Activated T-helper 1 cell treated with anti-CD3 and anti-CD28 coated beads, Interleukin-2, amount 50 U/mL, for 16 hours (primary cell): ENCODE measurements at places on chromosomes 2 and 18.

DNA sequence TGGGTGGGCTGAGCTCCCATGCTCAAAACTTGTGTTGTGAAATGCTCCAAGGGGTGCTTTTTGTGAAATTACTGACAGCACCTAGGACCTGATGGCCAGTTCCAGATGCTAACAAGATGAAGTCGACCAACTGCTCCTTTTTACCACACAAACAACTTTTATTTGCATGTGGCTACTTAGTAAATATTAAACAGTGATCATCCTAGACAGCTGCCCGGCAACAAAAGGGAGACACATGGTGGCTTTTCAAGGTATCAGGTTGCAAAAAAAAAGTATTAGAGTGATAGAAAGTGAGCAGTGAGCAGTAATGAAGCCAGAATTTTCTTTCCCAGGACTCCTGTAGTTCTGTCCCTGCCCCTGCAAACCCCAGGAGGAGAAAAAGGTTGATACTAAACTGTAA is 118.5 kb downstream of the RPIA start:
- no peak for DNase-seq

DNA sequence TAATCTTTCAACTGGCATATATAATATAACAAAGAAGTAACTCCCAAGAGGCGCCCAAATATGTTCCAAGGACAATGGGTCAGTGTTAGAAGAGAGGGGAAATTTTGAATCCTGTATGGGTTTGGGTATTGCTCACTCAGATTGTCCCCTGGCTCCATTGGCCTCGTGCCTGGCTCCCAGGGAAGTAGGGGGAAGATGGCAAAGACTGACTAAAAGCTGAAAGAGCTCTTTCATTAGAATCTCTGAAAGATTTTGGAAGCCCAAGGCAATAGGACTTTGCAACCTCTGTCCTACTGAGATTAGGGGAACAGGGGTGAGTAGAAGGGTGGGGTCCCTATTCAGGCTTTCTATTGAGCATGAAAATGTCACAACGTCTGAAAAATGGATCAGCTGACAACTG is 1272.8 kb upstream of the ZEB2 start:
- no peak for DNase-seq

- DNase-seq = no peak
Measured at GRCh38 chr2:107412209-107412904, 414.3 kb upstream of the RGPD4 start.

DNA sequence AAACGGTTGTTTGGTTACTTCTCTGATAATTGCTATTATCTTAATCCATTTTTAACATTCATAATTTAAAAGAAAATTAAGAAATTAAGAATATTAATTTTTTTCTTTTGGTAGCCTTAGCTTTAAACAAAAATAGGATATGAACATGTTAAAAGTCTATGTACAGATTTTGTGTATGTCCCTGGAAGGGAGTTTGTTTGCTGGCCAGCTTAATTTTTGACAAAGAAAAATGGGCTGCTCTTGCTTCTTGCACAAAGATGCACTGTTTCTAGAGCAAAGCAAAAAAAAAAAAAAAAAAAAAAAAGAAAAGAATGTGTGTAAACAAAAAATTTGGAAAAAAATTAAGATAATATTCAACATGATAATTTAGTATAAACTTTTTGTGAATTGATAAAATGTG is 1.3 kb downstream of the RFTN2 start:
- no peak for DNase-seq

- DNase-seq = no peak
Measured at GRCh38 chr2:41935825-41936224, 112.0 kb upstream of the PKDCC start.

GRCh38 chr2:226726546-226726945 is 73.1 kb downstream of the IRS1 start:
- no peak for DNase-seq

DNA sequence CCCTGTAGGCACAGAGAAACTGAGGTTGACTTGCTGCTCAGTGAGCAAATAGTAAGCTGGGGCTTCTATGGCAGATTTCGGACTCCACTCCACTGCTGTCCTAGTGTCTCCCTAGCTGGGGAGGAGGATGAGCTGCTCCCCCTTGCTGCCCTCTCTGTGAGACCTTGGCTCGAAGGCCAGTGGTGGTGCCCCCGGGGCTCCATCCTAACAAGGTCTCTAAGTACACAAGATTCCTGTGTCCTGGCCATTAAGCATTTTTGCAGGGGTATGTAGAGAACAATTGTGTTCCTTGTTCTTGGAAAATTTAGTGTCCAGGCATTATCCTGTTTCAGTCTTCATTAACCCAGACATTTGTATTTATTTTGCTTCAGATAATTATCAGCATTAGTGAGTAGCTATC is 21.3 kb upstream of the BCL2L11 start:
- no peak for DNase-seq
